ENCODE measurements at places on chromosomes 11 and 22.

DNA sequence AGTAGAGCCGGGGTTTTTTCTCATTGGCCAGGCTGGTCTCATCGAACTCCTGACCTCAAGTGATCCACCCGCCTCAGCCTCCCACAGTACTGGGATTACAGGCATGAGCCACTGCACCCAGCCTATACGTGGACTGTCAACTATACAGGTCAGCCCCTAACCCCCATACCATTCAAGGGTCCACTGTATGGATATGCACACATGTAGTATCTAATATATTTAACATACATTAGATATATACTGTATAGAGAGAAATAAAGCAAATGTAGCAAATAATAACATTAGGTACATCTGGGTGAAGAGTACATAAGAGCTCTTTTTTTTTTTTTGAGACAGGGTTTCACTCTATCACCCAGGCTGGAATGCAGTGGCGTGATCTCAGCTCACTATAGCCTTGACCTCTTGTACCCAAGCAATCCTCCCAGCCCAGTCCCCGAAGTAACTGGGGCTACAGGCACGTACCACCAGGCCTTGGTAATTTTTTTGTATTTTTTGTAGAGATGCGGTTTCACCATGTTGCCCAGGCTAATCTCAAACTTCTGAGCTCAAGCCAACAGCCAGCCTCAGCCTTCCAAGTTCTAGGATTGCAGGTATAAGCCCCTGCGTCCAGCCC is 1.5 kb upstream of the ATP5MGL start:
- no peak for DNase-seq

- DNase-seq, result peak; percentile 70
Measured at GRCh38 chr11:3880724-3881123, 25.3 kb downstream of the STIM1 start.

- DNase-seq, result no peak
Measured at GRCh38 chr22:32625985-32626384, 151.4 kb downstream of the FBXO7 start.

DNA sequence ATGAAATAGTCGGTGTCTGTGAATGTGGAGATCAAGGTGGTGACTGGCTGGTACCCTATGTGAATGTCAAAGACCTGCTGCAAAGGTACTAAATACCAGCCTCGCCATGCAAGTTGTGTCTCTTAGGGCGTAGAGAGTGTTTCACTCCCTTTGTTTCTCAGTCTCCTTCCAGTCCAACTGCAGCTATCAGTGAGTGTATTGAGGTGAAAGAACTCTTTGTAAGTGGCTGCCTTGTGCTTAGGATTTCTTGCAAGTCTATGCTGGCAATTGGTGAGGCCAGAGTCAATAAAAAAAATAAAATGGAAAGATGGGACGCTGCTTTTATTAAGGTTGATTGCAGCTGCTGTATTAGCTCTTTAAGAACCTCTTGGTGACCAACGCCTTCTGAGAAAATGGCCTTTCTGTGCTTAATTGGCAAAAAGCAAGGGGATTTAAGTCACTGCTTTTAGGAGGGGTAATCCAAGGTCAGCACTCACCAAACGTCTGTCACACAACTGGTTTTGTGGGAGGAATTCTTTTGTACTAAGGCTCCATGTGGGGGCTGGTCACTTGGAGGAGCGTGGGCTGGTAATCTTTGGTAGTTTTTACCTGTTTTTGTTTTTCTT is 95.1 kb downstream of the PARVA start:
- DNase-seq, result no peak

- no peak for DNase-seq
Measured at GRCh38 chr11:69304686-69305085, 10.7 kb downstream of the MYEOV start.

GRCh38 chr11:76878014-76878413 is 17.3 kb downstream of the ACER3 start:
- DNase-seq, result no peak

DNA sequence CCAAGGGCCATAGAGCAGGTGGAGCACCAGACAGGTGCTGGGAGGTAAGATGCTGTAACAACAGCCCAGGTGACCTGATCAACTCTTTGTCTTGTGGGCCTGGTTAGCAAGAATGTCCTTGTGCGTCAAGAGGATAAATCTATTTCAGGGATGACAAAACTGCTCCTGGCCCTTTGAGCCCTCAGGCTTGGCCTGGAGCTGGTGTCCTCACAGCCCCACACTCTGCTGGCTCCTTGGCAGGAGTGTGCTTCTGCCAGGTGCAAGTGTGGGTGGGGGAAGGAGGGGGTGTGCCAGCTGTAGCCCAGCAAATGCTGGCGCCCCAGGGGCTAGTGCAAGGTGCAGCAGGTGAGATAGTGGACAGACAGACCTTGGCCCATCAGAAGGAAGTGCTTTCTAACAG is 19.5 kb downstream of the AMPD3 start:
- no peak for DNase-seq

DNA sequence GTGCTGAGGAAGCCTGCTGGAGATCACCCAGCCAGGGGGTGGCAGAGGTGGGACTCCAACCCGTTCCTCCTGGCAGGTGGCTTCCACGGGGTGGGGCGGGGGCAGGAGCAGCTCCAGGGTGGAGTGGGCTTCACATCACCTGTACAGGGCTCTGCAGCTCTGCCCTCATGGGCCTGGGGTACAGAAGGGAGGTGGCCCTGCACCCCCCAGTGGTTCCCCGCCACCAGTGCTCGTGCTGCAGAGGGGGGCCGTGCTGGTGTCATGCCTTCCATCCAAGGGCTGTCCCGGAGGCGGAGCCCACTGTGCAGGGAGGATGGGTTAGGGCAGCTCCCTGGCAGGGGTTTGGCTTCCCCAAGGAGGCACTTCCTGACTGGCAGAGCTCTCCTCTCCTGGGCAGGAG is 76.4 kb upstream of the SHISAL1 start:
- DNase-seq, result no peak

GRCh38 chr11:42200311-42200710 is 740.9 kb upstream of the LRRC4C start:
- no peak for DNase-seq

- peak; percentile 30 for DNase-seq
Measured at GRCh38 chr11:44243595-44244343, 66.2 kb downstream of the ALX4 start.

GRCh38 chr11:111310723-111311122 is 12.4 kb downstream of the POU2AF3 start:
- no peak for DNase-seq

DNA sequence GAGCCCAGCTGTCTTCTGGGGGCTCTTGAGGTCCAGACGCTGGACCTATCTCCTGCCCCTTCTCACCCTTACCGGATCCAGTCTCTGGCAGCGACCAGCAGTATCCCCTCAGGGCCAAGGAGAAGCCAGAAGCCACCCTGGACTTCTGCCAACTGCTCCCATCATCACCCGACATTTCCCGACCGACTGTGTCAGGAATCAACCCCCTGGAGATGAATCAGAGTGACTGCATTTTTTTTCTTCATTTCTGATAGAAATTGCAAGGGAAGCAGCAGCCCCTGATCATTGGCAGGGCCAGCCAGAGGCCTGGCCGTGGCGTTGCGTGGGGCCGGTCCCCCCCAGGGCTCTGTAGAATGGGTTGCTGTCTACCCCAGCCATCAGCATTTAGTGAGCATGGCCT is 5.2 kb upstream of the LIF start:
- DNase-seq, result peak; percentile 64
